ENCODE measurements at places on chromosomes 4 and X.

GRCh38 chr4:24862073-24862751, 50.6 kb downstream of the CCDC149 start:
- no peak for DNase-seq

DNA sequence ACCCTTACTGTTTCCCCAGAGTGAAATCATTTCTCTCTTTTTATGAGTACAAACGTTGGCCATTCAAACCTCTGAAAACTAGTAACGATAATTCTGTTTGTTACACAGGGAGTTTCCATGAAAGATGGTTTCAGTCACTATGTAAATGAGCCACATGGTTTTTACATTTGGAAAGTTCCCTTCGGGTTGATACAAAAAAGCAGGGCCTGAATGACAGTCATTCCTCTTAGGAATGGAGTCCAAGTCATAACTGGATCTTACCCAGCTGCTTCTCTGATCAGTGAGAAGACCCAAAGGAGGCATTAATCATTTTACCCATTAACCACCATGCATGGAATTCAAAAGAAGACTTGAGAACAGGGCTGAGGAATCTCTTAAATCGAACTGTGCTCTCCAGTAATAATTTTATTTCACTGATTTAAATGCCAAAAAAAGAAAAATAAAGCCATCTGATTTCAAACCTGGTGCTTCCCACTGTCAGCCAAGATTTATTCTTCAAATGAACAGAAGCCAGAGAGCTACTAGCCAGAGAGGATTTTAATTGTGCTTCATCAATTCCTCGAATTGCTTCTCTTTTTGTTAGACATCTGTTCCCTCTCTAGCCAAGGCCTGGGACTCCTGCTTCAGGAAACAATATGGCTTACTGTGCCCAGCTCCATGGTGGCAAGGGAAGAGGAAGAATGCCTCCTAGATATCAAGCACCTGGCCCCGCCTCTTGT, 3.2 kb downstream of the SOWAHB start:
- DNase-seq = no peak

GRCh38 chrX:43564953-43565352, 91.1 kb upstream of the MAOA start:
- DNase-seq = no peak

DNA sequence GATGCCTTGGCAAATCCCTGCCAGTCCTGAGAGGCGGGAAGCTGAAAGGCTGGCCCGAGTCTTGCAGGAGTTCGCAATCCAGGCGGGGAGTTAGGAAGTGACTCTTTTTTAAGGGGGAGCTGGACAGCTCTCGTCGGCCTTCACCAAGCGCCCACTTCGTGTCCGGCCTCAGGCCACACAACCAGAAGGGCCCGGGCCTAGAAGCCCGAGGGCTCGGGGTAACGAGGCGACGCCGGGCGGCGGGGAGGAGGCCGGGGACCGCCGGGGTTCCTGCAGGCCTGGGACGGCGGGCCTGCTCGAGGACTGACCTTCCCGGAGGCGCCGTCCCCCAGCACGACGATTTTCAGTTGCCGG, 395 bp downstream of the RAB28 start:
- DNase-seq = peak; percentile 21

DNA sequence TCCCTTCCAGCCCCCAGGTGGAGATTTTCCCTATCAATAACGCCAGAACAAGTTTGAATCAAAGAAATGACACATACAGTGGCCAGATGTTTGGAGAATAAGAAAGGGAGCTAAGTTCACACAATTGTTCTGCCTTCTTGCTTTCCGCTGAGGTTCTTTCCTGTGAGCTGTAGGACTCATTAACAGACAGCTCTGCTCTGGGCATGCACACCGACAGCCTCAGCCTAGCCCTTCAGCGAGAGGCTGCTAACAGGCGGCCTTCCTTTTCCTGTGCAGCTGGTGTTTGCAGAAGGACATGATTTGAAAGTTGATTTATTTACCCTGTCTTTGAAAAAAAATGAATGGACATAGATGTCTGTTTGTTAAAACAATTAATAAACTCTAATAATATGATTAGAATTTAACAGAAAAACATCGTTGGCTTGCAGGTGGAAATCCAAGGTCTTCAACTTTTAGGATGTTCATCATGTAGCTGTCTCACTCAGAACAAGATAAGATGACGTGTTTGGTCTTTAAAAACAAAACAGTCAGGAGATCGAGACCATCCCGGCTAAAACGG, 183.3 kb downstream of the KDR start:
- DNase-seq = no peak

- DNase-seq = no peak
Measured at GRCh38 chrX:138519296-138519695, 192.2 kb downstream of the FGF13 start.

- no peak for DNase-seq
Measured at GRCh38 chr4:183633476-183634400, 25.2 kb downstream of the RWDD4 start.

DNA sequence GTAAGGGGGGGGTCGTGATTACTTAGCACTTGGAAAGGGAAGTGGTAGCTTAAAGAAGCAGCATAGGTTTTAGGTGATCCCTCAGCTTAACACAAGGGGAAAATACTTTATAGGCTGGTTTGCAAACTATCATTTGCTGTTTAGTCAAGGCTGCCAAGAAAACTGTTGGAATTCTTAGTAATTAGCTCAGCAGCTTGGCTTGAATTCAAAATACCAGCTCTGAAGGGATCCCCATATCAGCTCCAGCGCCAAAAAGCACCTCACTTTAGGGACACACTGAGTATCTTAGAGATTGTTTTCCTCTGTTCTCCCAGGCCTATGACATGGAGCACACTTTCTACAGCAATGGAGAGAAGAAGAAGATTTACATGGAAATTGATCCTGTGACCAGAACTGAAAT, 8.8 kb downstream of the TNMD start:
- no peak for DNase-seq

GRCh38 chr4:189202869-189203271, 737.8 kb upstream of the FRG1 start:
- no peak for DNase-seq

All from mesothelial cell of epicardium (in vitro differentiated cells).